CD4-positive, alpha-beta T cell treated with Interleukin-6 at 100 ng/mL for 8 hours (primary cell): ENCODE measurements at places on chromosomes 3 and 15.

DNA sequence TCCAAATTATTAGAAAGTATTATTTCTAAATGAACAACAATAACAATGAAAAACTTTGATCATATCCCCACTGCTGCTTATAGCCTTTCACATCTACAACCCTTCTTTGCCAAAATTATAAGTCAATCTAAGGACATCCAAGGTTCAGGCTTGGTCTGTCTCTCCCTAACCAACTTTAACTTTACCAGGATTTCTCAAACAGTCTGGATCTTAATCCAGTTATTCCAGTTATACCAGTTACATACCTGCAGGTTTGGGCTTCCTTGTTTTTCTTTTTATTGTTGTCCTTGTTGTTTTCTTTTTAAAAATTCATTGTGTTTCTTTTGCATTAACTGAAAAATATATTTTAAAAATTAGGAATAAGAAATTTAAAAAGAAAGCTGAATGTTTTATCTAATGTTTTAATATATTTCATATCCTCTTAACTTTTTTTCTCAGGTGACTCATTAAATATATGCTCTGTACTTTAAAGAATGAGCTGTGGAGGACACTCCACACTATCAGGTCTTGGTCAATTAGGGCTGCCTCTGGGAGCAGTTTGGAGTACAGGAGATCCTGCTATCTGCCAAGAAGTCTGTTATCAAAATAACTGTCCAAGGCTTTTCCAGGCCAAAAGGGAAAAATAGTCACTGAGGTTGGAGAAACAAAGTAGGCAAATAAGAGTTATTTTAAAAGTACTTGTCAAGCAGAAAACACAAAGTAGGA lies 421.4 kb downstream of the EPHA6 start:
- no peak for DNase-seq

GRCh38 chr3:186511245-186511644 lies 32.9 kb downstream of the CRYGS start:
- no peak for DNase-seq

GRCh38 chr3:192835818-192836815 lies 81.5 kb downstream of the MB21D2 start:
- DNase-seq: no peak

- no peak for DNase-seq
These were observed 26.6 kb downstream of the DIPK2A start for GRCh38 chr3:143998266-143998665.
